ENCODE measurements at places on chromosomes 3 and 15.

DNA sequence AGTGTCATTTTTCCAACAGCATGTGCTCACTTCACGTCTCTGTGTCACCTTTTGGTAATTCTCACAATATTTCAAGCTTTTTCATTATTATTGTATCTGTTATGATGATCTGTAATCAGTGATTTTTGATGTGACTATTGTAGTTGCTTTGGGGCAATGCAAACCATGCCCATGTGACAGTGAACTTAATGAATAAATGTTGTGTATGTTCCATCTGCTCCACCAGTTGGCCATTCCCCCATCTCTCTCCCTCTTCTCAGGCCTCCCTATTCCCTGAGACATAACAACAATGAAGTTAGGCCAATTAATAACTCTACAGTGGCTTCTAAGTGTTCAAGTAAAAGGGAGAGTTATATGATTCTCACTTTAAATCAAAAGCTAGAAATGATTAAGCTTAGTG lies 32.5 kb upstream of the TBC1D23 start:
- no peak for DNase-seq

DNA sequence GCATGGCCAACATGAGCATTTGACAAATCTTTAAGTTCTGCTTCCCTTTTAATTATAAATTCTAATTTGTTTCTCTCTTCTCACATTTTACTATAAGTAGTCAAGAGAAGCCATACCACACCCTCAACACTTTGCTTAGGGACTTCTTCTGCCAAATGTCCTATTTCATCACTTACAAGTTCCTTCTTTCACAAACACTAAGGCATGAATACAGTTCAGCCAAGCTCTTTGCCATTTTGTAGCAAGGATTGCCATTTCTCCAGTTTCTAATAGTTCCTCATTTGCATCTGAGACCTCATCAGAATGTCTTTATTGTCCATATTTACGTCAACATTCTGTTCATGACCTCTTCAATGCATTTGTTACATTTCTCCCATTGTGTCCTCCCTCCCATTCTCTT lies 29.4 kb downstream of the SLC22A14 start:
- no peak for DNase-seq

- DNase-seq: no peak
Observed at GRCh38 chr3:195268576-195269309, 2.2 kb downstream of the XXYLT1 start.

- no peak for DNase-seq
Observed at GRCh38 chr15:57019496-57020160, 101.2 kb downstream of the TCF12 start.

- no peak for DNase-seq
Observed at GRCh38 chr3:143084856-143085731, 34.5 kb upstream of the CHST2 start.

GRCh38 chr3:90091549-90091948 lies 984.1 kb downstream of the EPHA3 start:
- no peak for DNase-seq

DNA sequence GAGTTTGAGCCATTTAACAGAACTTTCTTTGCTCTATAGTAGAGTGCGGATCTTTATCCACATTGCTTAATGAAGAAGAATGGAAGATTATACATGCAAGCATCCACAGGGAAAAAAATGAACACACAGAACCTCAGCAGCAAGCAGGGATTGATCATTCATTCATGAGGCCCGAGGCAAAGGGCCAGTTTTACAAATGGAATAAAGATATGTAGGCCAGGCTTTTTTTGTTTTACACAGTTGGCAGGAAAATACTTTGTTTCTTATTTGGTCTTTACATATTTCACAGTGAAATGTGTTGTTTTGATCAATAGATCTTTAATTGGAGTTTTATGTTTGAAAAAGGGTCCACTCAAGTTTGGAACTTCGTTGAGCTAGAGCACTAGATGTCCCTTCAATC lies 117.5 kb downstream of the LRTM1 start:
- no peak for DNase-seq
